ENCODE measurements at places on chromosomes 5 and 9. TPM values are rescaled to one million over a fixed set of nuclear protein-coding genes. Genes with fewer than 3 reads are reported as not detected.
A peak's percentile ranks its signal among the peaks of the same experiment; 100 is the strongest.

GLRA1 gene
- under 0.01 TPM for total RNA-seq

PCDHB11 gene
- total RNA-seq, result 13.0 TPM

ACTL7B gene
- not detected for total RNA-seq

DDX4 gene
- 0.82 TPM for total RNA-seq

ARID3C gene
- total RNA-seq, result 0.82 TPM

OR1K1 gene
- not detected for total RNA-seq

AHRR gene
- 1.2 TPM for total RNA-seq

PMPCA gene
- total RNA-seq, result 26.1 TPM

SLC36A2 gene
- not detected for total RNA-seq

ANKRD31 gene
- 0.82 TPM for total RNA-seq

JAKMIP2 gene
- 56.3 TPM for total RNA-seq

PCDHB9 gene
- 4.9 TPM for total RNA-seq

PALM2AKAP2 gene
- total RNA-seq, result 4.1 TPM

ZNF483 gene
- 37.1 TPM for total RNA-seq

MCTP1 gene
- 48.5 TPM for total RNA-seq

RUSC2 gene
- total RNA-seq, result 50.5 TPM

- no peak for DNase-seq
Measured at GRCh38 chr9:122318284-122318683, 52.5 kb upstream of the PTGS1 start.

GRCh38 chr5:78483809-78484521 lies 123.5 kb downstream of the SCAMP1 start:
- no peak for DNase-seq

- no peak for DNase-seq
Measured at GRCh38 chr9:134730011-134730760, 88.6 kb downstream of the COL5A1 start.

GRCh38 chr5:88887342-88887741 lies 4.4 kb upstream of the MEF2C start:
- DNase-seq, result no peak

DNA sequence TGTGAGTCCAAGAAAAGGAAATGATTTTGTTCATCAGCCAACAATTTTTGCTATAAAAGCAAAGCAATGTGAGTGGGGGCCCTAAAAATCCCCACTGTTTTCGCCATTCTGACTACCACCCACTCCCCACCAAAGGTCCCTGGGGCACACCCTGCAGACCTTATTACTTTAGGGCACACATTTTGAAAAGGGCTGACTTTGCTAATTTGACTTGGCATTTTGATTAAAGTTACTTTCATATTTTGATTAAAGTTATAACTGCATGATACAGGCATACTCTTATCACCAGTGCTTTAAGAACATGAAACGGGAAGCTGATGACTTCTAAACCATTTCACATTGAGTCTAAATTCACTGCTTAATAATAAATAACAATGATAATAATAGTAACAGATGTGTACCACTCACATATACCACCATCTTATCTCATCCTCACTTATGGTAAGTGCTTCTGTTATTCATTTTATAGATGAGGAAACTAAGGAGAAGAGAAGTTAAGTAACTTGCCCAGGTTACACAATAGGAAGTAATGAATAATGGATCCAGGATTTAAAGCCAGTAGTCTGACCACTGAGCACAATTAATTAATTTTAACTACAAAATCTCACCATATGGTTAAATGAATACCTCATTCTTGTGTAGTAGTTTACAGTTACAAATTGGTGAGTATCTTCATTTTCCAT lies 25.4 kb upstream of the NR3C1 start:
- no peak for DNase-seq

- peak; percentile 32 for DNase-seq
Measured at GRCh38 chr5:69493396-69494133, 975 bp downstream of the OCLN start.

DNA sequence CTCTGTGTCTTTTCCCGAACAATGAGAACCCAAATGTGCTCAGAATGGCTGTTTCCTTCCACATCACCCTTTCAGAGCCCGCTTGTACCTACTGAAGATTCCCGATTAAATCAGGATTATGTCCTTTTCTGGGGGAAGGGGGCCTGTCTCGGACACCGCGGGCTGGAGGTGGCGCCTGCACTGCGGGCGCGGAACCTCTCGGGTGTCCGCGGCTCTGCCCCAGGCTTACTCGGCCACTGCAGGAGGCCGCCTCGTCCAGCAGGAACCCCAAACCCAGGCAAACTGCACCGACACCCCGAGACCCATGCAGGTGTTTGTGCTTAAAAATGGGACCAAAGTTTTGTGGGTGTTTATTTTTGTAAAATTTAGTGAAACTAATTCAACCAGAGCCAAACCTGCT lies 8.6 kb upstream of the TMEM250 start:
- no peak for DNase-seq

DNA sequence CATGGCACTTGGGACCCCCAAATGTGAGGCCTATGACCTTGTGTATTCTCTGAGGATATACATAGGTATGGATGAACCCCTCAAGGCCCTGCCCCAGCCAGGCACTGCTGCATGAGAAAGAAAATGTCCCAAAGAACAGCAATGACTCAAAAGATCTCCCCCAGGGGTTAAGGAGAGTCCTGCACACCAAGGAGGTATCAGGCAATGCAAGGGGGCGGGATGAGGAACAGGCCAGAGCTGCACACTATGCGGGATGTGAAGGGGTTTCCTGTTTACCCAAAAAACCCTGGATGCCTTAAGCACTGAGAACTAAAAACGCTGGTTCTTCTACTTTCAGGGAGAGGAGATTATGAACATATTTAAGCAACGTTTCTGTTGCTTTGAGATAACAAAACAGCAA lies 3.4 kb downstream of the RAPGEF1 start:
- no peak for DNase-seq

DNA sequence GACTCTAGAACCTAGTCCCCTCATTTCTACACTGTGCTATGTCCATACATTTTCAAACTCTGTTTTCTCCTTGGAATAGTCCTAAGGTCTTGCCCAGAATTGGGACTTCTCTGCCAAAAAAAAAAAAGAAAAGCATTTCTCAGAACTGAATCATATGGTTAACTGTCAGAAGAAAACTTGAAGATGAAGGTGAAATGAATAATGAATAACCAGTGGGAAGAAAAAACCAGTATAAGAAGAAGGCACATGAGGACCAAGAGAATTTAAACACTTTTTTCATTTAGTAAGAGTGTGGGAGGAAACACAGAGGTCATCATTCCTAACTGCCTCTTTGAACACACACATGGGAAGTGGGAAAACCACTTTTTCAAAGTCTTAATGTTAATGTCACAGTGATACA lies 197.7 kb downstream of the PRELID2 start:
- no peak for DNase-seq

- DNase-seq, result no peak
Measured at GRCh38 chr5:158431369-158432029, 572.6 kb upstream of the CLINT1 start.

DNA sequence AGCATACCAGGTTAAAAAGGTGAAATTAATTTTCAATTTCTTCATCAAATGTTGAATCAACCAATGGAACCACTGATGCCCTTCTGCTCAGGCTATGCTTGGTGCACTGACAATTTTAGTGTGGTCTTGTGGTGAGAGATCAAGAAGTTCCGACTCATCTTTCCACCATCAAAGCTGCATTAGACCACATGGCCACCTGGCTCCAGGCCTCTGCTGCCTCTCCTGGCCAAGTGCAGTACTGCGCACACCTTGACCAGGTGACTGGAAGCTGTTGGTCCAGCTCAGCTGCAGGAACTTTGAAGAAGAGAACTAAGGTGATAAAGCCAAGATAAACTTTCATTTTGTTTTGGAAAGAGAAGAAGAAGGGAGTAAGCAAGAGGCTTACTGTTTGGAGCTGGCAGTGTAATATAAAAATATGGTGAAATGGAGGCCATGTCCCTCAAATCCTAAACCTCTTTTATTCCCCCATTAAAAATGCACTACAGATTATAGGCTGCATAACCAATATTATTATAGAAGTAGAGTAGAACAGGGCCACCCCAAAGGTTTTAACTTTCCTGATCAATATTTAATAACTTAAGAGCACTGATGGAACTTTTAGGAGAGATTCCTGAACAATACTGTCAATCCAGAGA lies 315.5 kb upstream of the C9orf72 start:
- DNase-seq, result no peak

GRCh38 chr5:38847559-38848347 lies 1.9 kb downstream of the OSMR start:
- DNase-seq, result no peak

DNA sequence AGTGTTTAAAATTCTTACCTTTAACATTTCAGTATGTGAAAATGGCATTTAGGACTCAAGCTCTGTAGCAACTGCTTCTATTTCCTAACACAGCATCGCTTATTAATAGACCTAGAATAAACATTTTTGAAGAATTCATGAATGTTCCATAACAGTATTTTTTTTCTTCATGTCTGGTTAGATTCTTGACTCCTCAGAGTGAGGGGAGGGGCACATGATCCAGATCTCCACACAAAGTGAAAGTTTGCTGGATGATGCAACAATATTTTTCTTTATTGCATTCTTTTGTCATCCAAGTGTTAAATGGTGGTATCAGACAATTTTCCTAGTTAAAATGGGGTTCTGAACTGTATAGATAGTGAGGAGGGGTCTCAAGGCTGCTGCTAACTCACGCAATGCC lies 130.8 kb upstream of the MAN2A1 start:
- DNase-seq, result no peak

- no peak for DNase-seq
Measured at GRCh38 chr5:42022383-42022972, 97.4 kb downstream of the FBXO4 start.

DNA sequence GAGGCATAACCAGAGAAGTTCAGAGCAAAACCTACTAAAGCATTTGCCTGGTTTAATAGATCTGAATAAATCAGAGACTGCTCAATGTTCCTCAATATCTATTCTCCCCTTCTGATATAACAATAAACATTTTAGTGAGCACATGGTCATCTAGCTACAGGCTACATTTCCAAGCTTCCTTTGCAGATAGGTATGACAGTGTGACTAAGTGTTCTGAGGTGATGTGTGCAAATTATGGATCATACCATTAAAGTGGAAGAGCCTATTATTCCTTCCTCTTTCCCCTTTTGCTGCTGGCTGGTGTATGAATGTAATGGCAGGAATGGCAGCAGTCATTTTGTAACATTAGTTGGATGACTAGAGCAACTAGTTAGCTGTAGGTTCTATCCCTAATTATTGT lies 285.8 kb upstream of the RASA1 start:
- DNase-seq, result no peak

- DNase-seq, result peak; percentile 49
Measured at GRCh38 chr5:76082772-76083554, at the start of gene SV2C. Gene SV2C, plus strand, starts transcription at chr5:76083383. Its CDS starts 48,368 bp downstream, at chr5:76131751.

- DNase-seq, result no peak
Measured at GRCh38 chr5:103327893-103328292, 69.3 kb downstream of the MACIR start.

DNA sequence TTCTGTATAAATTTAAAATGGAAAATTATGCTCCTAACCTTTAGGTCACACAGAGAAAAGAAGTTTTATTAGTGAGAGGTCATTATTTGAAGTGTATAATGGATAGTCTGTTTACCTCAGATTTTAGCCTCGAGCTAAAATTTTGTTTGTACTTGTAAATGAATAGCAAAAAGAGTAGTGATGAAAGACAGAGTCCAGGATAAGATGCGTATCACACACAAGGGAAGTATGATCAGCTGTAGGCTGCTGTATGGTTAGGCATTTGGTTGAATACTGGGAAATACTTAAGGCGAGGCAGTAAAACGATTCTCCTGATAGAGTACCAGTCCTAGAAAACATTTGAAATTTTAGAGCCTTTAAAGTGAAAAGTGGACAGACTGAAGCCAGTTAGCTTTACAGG lies 92.7 kb downstream of the FBXL7 start:
- no peak for DNase-seq

GRCh38 chr9:33233626-33234342 lies 6.2 kb upstream of the SPINK4 start:
- no peak for DNase-seq

- no peak for DNase-seq
Measured at GRCh38 chr5:112923148-112923917, 1.3 kb upstream of the REEP5 start.

DNA sequence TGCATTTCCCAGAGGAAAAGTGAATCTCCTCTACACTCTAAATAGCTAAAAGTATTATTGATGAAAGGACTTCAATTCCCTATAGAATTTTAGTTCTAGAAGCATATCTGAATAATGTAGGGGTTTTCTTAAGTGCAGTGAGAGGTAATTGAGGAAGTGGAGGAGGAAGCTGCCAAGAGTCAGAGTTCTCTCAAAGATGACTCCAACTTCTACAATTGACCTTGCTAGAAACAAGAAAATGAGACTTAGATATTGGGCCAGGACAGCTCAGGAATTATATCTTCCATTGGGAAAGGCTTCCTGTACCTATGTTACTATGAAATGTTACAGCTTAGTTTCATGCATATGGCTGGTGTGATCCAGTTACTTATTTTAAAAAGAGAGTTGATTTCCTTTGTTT lies 10.4 kb upstream of the F2R start:
- DNase-seq, result no peak

- no peak for DNase-seq
Measured at GRCh38 chr9:99721898-99722297, 99.8 kb upstream of the NR4A3 start.

- no peak for DNase-seq
Measured at GRCh38 chr9:131734165-131734610, 5.7 kb downstream of the RAPGEF1 start.

DNA sequence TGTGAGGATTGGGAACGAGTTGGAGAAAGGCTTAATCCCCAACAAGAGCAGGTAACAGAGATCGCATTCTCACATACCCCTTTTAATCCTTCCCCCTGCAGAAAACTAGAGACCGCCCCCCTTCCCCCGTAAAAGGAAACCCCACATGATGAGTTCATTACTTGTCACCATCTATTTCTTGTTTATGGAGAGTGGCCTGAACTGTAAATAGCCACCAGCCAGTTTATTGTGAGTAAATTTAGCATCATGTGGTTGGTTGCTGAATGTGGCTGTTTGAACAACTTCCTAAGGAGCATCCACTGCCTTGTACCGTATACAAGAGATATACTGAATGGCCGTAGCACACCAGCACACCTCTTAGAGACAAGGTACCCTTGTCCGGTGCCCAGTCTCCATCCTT lies 62.1 kb downstream of the TJP2 start:
- DNase-seq, result no peak

- DNase-seq, result no peak
Measured at GRCh38 chr9:123933440-123934212, 3.7 kb upstream of the DENND1A start.

DNA sequence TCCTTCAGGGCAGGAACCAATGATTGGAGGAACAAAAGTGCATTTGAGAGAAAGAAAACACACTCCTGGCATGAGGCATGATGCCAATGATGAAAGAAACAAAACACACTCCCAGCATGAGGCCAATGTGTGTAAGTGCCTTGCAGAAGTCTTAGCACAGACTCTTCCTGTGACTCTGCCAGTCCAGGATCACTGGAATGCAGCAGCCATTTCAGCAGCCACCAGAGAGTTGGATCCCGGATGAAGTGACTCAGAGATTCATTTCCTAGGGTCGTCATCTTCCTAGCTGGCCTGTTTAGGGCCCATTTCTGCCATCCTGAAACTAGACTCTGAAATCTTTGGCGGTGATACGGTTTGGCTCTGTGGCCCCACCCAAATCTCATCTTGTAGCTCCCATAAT lies 212.5 kb downstream of the CFAP90 start:
- DNase-seq, result no peak
